PC-3 (cell line): ENCODE measurements at places on chromosomes 2 and 18. TPM values are rescaled to one million over a fixed set of nuclear protein-coding genes. Genes with fewer than 3 reads are reported as not detected.

The GAREM1 gene
- 0.86 and 1.8 TPM in 2 replicates for total RNA-seq

The PROKR1 gene
- total RNA-seq: 0.12 and 0.26 TPM in 2 replicates

The VWC2L gene
- total RNA-seq: not detected in 2 replicates

The IL1F10 gene
- total RNA-seq: not detected in 2 replicates

The IL36RN gene
- total RNA-seq: 0.36 TPM in 1 of 2 replicates, not detected in the other

The CXCR1 gene
- total RNA-seq: not detected in 2 replicates

The CDK15 gene
- total RNA-seq: 2.4 TPM in 1 of 2 replicates, not detected in the other

DNA sequence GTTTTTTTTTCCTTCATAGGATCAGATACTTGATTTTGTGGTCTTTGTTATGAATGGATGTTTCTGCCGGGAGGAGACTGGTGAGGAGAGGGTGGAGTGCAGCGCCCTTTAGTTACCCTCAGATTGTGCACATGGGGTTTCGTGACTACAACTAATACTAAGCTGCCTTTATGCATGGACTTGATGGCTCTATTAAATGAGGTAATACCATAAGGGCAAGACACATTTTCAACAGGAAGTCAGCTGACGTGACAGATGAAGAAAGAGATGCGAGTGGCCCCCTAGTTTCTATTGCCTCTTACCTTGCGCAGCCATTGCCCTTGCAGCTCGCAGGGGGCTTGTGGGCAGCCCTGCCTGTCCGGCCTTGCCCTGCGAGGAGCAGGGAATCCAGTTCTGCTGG is 24.4 kb downstream of the ZNF407 start:
- H3K4me3 ChIP-seq: no peak overlapping the region
- H3K36me3 ChIP-seq: no peaks in the 10 kb centered on the region
- H3K4me1 ChIP-seq: no peaks in the 10 kb centered on the region
- no peak overlapping the region for H3K27ac ChIP-seq

- DNase-seq: no peak
- H3K27me3 ChIP-seq: no peaks in the 10 kb centered on the region
- H3K27ac ChIP-seq: no peak overlapping the region
- no peak overlapping the region for H3K4me3 ChIP-seq
- H3K36me3 ChIP-seq: no peaks in the 10 kb centered on the region
These were observed 6.5 kb downstream of the SLC66A3 start for GRCh38 chr2:11161747-11162146.

- peaks cover 25% of the 10 kb centered on the region for H3K4me1 ChIP-seq
- DNase-seq: peak; percentile 68
- no peak overlapping the region for H3K4me3 ChIP-seq
- H3K27ac ChIP-seq: peak overlapping the region; percentile 20
- H3K27me3 ChIP-seq: no peaks in the 10 kb centered on the region
These were observed 105.4 kb upstream of the LGALSL start for GRCh38 chr2:64348386-64349130.

GRCh38 chr2:67234440-67234839 is 162.7 kb upstream of the ETAA1 start:
- no peak overlapping the region for H3K27ac ChIP-seq
- no peaks in the 10 kb centered on the region for H3K36me3 ChIP-seq
- peak; percentile 51 for DNase-seq
- no peaks in the 10 kb centered on the region for H3K4me1 ChIP-seq
- H3K27me3 ChIP-seq: no peaks in the 10 kb centered on the region
- H3K4me3 ChIP-seq: no peak overlapping the region

- no peaks in the 10 kb centered on the region for H3K4me1 ChIP-seq
- H3K4me3 ChIP-seq: no peak overlapping the region
- no peak for DNase-seq
- no peaks in the 10 kb centered on the region for H3K36me3 ChIP-seq
These were observed 199.3 kb downstream of the MEMO1 start for GRCh38 chr2:31811482-31811881.

- DNase-seq: peak; percentile 89
- H3K27me3 ChIP-seq: no peaks in the 10 kb centered on the region
- H3K4me3 ChIP-seq: peak overlapping the region; percentile 6; the same call in 1 of the 2 replicates
- H3K27ac ChIP-seq: peak overlapping the region; percentile 90
- peaks cover 70% of the 10 kb centered on the region for H3K4me1 ChIP-seq
These were observed 47.1 kb downstream of the NEDD4L start for GRCh38 chr18:58091099-58091611.

DNA sequence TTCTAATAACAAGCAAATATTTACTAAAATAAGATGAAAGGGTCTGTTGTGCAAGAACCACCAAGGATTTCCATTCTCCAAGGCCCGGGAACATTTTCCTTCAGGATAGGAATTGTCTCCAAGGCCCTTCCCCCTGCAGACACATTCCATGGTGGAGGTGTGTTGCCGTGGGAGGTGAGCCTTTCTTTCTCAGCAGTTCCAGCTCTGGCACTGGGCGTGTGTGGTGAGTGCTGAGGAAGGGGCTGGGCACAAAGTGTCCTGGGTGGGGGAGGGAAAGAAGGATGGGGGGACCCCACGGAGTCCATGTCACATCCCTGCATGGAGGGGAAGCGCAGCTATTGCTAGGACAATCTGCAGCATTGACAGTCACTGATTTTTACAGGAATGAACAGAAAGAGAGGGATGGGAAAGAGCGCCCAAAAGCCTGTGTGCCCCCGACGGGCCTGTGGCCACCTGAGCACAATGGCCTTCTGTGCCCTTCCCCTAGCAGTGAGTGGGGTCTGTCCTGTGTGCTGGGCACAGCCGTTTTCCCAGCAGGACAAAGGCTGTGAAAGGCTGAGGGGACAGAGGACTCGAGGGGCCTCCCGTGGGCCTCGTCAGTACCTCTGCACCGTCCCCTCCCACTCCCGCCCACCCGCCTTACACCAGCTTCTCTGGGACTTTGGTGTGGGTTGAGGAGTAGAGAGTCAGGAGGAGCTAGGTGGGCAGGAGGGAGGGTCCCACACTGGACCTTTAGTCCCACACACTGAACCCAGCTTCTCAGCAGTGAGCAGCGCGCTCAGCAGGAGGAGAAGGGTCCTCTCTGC is 79.8 kb downstream of the PTGR3 start:
- H3K36me3 ChIP-seq: no peaks in the 10 kb centered on the region
- H3K4me1 ChIP-seq: peaks cover 8% of the 10 kb centered on the region
- no peak overlapping the region for H3K4me3 ChIP-seq
- H3K27me3 ChIP-seq: peaks cover 28% of the 10 kb centered on the region
- DNase-seq: no peak
- no peak overlapping the region for H3K27ac ChIP-seq

- DNase-seq: no peak
- H3K4me1 ChIP-seq: peaks cover 21% of the 10 kb centered on the region
- no peak overlapping the region for H3K4me3 ChIP-seq
- no peak overlapping the region for H3K27ac ChIP-seq
- H3K36me3 ChIP-seq: no peaks in the 10 kb centered on the region
These were observed 36.1 kb upstream of the CAB39 start for GRCh38 chr2:230676546-230676945.

DNA sequence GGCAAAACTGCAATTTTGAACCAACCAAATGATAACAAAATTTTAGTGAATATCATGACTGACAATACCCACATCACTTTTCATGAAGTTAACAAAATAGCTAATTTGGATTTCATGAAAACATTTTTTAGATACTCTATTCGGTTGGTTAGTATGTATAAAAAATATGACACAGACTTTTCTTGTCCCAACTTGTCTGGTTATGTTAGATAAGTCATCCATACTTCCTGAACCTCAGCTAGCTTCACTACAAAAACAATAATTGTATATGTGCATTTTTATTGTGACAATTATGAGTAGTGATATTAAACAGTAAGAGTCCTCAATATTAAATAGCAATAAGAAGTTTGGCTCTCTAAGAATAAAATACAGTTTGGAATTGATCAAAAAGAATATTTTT is 408.1 kb upstream of the DSEL start:
- 0 out of 2 replicates have a peak, but pooled peaks cover 2% of the 10 kb centered on the region for H3K4me1 ChIP-seq
- H3K36me3 ChIP-seq: no peaks in the 10 kb centered on the region
- no peaks in the 10 kb centered on the region for H3K27me3 ChIP-seq
- no peak overlapping the region for H3K4me3 ChIP-seq
- no peak for DNase-seq

DNA sequence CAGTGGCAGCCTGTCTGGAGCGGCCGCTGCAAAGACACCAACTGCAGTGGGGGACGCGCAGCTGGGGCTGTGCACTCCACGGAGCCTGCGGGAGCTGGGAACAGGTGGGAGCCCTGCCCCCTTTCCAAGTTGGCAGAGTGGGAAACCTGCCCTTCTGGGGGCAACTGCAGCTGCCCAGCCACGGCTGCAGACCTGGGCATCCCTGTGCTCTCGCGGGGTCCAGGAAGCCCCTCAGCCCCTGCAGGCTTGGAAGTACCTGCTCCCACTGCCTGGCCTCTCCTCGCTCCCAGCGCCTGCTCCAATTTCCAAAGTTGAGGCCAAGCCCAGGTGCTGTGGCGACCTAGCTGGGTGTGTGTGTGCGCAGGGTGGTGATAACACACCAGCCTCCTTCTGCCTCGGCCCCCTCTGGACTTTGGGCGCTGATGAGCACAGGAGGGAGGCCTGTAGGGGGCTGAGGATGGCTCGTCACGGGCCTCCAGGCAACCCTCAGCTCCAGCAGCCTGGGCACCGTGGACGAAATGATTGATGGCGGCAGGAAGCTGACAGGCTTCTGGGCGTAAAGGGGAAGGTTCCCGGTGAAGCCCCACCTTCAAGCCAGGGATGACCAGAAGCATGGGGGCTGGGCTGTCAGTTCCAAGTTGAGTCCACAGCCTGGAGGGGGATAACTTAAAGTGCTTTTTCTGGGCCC is 76.9 kb downstream of the PTPN4 start:
- no peak overlapping the region for H3K27ac ChIP-seq
- H3K4me1 ChIP-seq: 0 out of 2 replicates have a peak, but pooled peaks cover 4% of the 10 kb centered on the region
- no peak overlapping the region for H3K4me3 ChIP-seq

GRCh38 chr2:235713189-235713588 is 219.3 kb downstream of the AGAP1 start:
- H3K4me3 ChIP-seq: no peak overlapping the region
- no peaks in the 10 kb centered on the region for H3K27me3 ChIP-seq
- DNase-seq: no peak
- peaks cover 6% of the 10 kb centered on the region; the same call in 1 of the 2 replicates for H3K36me3 ChIP-seq
- no peak overlapping the region for H3K27ac ChIP-seq

- no peak overlapping the region for H3K4me3 ChIP-seq
- H3K27ac ChIP-seq: no peak overlapping the region
- H3K36me3 ChIP-seq: no peaks in the 10 kb centered on the region
- no peaks in the 10 kb centered on the region for H3K27me3 ChIP-seq
- H3K4me1 ChIP-seq: peaks cover 16% of the 10 kb centered on the region
These were observed 44.0 kb downstream of the GPR155 start for GRCh38 chr2:174442546-174443510.

- no peak overlapping the region for H3K4me3 ChIP-seq
- peaks cover 31% of the 10 kb centered on the region; the same call in 1 of the 2 replicates for H3K27me3 ChIP-seq
- H3K36me3 ChIP-seq: no peaks in the 10 kb centered on the region
- no peak for DNase-seq
- H3K27ac ChIP-seq: no peak overlapping the region
These were observed 78.5 kb downstream of the CCDC85A start for GRCh38 chr2:56262241-56262640.

DNA sequence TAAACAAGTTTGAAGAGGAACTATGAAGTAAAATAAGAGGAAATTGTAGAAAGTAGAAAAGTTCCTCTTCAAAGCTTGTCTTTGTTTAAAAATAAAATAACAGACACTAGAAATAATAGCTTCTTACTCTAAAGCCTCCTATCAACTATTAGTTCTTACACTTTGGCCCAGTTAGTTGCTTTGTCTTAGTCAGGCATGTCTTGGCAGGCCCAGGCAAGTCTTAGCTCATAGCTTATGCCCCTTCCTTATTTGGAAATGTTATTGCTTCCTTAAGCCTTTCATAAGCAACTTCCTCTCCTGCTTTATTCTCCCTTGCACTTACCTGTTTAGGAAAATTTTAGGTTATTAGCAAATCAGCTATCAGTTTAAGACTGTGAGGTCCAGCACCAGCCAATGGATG is 950.6 kb upstream of the LRATD1 start:
- H3K36me3 ChIP-seq: no peaks in the 10 kb centered on the region
- no peaks in the 10 kb centered on the region for H3K4me1 ChIP-seq
- H3K27ac ChIP-seq: no peak overlapping the region
- no peaks in the 10 kb centered on the region for H3K27me3 ChIP-seq
- DNase-seq: no peak
- no peak overlapping the region for H3K4me3 ChIP-seq

- H3K27me3 ChIP-seq: no peaks in the 10 kb centered on the region
- H3K4me1 ChIP-seq: peaks cover 4% of the 10 kb centered on the region
- H3K36me3 ChIP-seq: no peaks in the 10 kb centered on the region
- no peak for DNase-seq
- no peak overlapping the region for H3K27ac ChIP-seq
- H3K4me3 ChIP-seq: no peak overlapping the region
These were observed 684.2 kb downstream of the EPHA4 start for GRCh38 chr2:220887876-220888275.

GRCh38 chr18:48208432-48209140 is 200.6 kb downstream of the ZBTB7C start:
- no peaks in the 10 kb centered on the region for H3K4me1 ChIP-seq
- H3K27me3 ChIP-seq: no peaks in the 10 kb centered on the region
- DNase-seq: no peak
- no peaks in the 10 kb centered on the region for H3K36me3 ChIP-seq
